ENCODE measurements at places on chromosomes 3 and 15. TPM values are rescaled to one million over a fixed set of nuclear protein-coding genes. Genes with fewer than 3 reads are reported as not detected.
A peak's percentile ranks its signal among the peaks of the same experiment; 100 is the strongest.

PPM1L gene
- total RNA-seq, result 12.1 TPM

BMF gene
- 98.9 TPM for total RNA-seq

BFSP2 gene
- total RNA-seq, result not detected

SENP5 gene
- total RNA-seq, result 46.5 TPM

DNA sequence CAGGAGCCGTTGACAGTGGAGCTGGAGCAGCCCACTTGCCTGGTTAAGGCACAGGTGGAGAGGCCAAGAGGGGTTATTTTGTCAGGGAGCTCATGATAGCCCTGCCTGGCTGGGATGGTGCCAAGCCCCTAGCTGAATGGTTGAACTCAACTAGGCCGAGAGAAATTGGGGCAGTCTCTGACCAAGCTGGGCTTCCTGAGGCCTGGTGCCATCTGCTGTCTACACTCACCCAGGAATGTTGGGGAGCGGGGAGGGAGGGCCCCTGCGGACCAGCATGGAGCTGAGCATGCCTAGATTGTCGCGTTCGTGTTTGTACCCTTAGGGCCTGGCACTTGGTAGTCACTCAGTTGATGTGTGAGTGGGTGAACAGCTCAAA is 1.2 kb downstream of the BRPF1 start:
- no peaks in the 10 kb centered on the region for H3K27me3 ChIP-seq
- peak overlapping the region; percentile 94 for H3K4me3 ChIP-seq
- H3K4me1 ChIP-seq, result peaks cover 23% of the 10 kb centered on the region

- no peak overlapping the region for H3K27ac ChIP-seq
- no peak overlapping the region for H3K4me3 ChIP-seq
- DNase-seq, result peak; percentile 42
- peaks cover 17% of the 10 kb centered on the region for H3K4me1 ChIP-seq
- H3K36me3 ChIP-seq, result no peaks in the 10 kb centered on the region
- H3K27me3 ChIP-seq, result peaks cover 6% of the 10 kb centered on the region
Measured at GRCh38 chr3:46860017-46860809, 3.0 kb downstream of the MYL3 start.

DNA sequence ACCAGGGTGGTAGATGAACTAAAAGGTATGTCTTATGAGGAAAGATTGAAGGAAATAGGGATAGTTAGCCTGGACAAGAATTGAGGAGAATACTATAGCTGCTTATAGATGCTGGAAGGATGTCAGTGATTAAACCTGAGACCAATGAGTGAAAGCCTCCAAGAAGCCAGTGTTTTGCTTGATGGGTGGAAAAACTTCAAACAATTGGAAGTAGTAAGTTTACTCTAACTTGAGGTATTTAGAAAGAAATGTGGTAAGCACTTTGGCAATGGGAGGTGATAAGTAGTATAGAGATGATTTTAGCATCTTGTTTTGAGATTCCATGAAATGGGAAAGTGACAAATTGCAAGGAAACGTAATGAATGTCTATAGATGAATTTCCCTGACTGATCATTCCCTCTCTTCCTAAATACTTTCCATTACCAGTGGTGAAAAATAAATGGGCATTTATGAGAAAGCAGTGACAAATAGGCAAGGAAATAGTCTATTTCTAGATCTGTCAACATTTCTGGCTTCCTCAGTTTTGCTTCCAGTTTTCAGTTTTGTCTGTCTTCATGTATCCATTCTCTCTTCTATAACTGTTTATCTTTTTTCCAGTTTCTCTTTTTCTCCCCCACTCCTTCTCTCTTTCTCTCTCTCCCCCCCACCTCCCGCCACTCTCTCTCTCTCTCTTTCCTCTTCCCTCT is 19.2 kb downstream of the SLC15A2 start:
- H3K4me1 ChIP-seq, result peaks cover 30% of the 10 kb centered on the region
- no peak overlapping the region for H3K27ac ChIP-seq
- no peak overlapping the region for H3K4me3 ChIP-seq
- H3K36me3 ChIP-seq, result peaks cover 2% of the 10 kb centered on the region
- no peak for DNase-seq

GRCh38 chr3:130737622-130738021 is 9.0 kb downstream of the PIK3R4 start:
- DNase-seq, result no peak
- H3K4me1 ChIP-seq, result peaks cover 13% of the 10 kb centered on the region
- no peaks in the 10 kb centered on the region for H3K27me3 ChIP-seq
- H3K36me3 ChIP-seq, result peaks cover 42% of the 10 kb centered on the region

DNA sequence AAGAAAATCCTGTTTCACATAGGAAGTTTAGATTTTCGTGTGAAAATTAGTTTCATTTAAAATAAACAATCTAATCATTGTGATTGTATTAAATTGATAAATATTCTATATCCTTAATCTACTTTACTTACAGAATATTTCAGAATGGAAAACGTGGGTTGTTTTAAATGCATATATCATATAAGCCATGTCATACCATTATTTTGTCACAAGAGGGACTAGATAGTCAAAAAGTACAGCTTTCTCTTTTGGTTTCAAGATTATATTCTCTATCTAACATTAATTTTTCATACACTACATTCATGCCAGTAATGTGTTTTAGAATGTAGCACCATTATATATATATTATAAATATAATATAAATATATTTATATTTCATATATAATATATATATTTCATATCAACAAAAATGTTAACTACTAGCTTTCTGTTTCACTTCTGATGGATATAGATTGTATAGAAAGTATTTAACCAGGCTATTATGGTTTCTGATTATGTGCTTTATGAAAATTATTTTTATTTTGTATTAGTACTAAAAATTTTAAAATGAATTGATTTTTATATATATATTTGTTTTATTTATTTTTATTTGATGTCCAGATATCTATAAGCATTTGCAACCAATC is 45.3 kb downstream of the OSTN start:
- H3K4me3 ChIP-seq, result no peak overlapping the region
- no peak for DNase-seq
- peaks cover 4% of the 10 kb centered on the region for H3K4me1 ChIP-seq

DNA sequence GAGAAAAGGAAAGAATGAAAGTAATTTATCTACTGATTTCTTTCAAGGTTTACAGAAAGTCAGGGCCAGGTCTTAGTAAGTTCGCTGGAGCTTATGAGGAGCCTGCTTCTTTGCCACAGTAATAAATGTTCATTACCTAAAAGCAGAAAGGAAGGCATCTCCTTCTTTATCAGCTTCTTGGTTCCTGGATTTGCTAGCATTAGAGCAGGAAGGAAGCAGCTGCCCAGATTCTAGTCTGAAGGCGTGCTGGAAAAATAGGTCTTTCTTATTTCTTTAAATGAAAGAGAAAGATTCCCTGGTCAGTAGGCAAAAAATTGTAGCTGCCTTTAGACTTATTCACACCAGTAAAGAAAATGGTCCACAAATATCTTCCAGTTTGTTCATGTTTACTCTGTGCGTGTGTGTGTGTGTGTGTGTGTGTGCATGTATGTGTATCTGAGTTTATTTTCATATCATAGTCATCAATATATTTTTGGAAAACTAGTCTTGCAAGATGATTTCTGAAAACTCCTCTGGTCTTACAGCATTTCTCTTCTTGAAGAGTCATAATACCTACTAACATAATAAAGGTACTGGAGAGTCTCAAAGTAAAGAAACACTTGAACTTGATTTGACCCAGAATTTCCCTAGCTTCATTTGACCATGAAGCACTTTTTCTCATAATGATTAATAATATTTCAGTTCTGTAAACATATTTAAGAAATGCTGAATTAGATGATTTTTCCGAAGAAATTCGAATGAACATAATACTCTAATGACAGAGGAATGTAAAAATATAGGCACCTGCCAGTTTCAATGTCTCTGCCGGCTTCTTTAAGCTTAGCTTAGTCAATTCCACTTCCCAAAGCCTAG is 255.3 kb upstream of the ZPLD1 start:
- H3K27me3 ChIP-seq, result no peaks in the 10 kb centered on the region
- peak overlapping the region; percentile 44 for H3K4me3 ChIP-seq
- no peak for DNase-seq
- H3K27ac ChIP-seq, result no peak overlapping the region

DNA sequence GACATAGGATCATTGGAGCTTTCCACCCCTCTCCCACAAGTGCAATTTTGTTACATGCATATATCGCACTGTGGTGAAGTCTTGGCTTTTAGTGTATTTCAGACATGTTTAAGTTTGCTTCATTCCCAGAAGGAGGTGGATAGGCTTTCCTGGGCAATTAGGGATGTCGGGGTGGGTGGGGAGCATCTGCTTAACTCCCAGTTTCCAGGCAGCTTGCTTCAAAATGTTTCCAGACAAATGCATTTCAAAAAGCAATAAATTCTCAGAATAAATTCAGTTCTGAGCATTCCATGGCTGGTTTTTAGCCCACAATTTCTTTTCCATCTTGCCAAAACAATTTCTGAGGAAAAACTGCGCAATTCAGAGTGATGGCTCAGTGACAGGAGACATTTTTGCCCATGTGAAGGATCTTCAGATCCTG is 227.7 kb upstream of the ZPLD1 start:
- no peak overlapping the region for H3K4me3 ChIP-seq
- no peak overlapping the region for H3K27ac ChIP-seq
- no peak for DNase-seq
- H3K4me1 ChIP-seq, result peaks cover 8% of the 10 kb centered on the region
- H3K36me3 ChIP-seq, result peaks cover 8% of the 10 kb centered on the region

GRCh38 chr3:190716961-190717360 is 145.5 kb downstream of the GMNC start:
- H3K4me3 ChIP-seq, result no peak overlapping the region
- no peak overlapping the region for H3K27ac ChIP-seq
- H3K36me3 ChIP-seq, result no peaks in the 10 kb centered on the region
- H3K4me1 ChIP-seq, result peaks cover 19% of the 10 kb centered on the region

GRCh38 chr3:149638228-149639092 is 19.4 kb downstream of the WWTR1 start:
- peaks cover 69% of the 10 kb centered on the region for H3K4me1 ChIP-seq
- peak; percentile 43 for DNase-seq
- H3K4me3 ChIP-seq, result peak overlapping the region; percentile 39

DNA sequence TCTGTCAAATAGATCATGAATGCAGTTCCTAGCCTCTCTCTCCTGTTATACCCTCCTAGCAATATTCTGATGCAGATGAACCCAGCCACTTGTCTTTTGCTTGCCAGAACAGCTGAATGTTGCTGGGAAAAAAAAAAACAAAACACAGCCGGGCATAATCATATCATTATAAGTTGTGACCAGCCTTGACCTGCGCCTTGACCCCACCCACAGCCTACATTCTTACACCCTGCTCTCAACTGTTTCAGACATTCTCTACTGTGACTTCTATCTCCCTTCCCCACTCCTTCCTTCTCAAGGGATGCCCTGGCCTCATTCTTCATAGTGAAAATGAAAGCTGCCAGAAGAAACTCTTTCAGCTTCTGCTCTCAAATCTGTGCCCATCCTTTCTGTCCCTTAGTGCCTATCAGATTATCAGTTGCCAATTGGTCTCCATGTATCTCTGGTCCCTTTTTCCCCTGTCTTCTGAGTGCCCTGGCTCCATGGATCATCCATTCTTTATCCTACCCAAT is 389.1 kb upstream of the TPRG1 start:
- H3K36me3 ChIP-seq, result peaks cover 6% of the 10 kb centered on the region
- DNase-seq, result no peak
- no peak overlapping the region for H3K4me3 ChIP-seq
- H3K27ac ChIP-seq, result no peak overlapping the region

DNA sequence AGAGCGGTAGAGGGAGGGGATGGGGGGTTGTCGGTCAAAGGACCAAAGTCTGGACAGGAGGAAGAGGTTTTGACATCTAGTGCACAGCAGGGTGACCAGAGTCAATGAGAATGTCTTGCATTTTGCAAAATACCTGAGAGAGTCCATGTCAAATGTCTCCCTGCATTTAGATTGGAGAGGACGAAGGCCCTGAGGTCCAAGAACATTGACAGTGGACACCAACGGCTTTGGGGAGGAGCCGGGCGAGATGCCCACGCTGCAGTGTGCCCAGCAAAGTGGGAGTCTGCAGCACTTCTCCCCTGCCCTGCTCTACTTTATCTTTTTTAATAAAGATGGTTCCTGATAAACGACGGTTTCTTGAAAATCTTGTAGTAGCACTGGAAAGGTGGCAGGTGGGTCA is 67.4 kb upstream of the TAMM41 start:
- no peaks in the 10 kb centered on the region for H3K4me1 ChIP-seq
- H3K27me3 ChIP-seq, result peaks cover 37% of the 10 kb centered on the region
- no peaks in the 10 kb centered on the region for H3K36me3 ChIP-seq
- no peak overlapping the region for H3K4me3 ChIP-seq
- no peak overlapping the region for H3K27ac ChIP-seq

- H3K4me3 ChIP-seq, result no peak overlapping the region
- peaks cover under 1% of the 10 kb centered on the region for H3K36me3 ChIP-seq
- DNase-seq, result no peak
- H3K27ac ChIP-seq, result no peak overlapping the region
Measured at GRCh38 chr3:159928071-159928491, 60.6 kb upstream of the IL12A start.

GRCh38 chr3:198071602-198072287 is 111.7 kb downstream of the LMLN start:
- H3K27ac ChIP-seq, result no peak overlapping the region
- no peak for DNase-seq
- no peak overlapping the region for H3K4me3 ChIP-seq
- no peaks in the 10 kb centered on the region for H3K4me1 ChIP-seq
- no peaks in the 10 kb centered on the region for H3K36me3 ChIP-seq
- H3K27me3 ChIP-seq, result peaks cover 73% of the 10 kb centered on the region

- peaks cover 12% of the 10 kb centered on the region for H3K4me1 ChIP-seq
- no peak overlapping the region for H3K4me3 ChIP-seq
- DNase-seq, result no peak
- no peaks in the 10 kb centered on the region for H3K27me3 ChIP-seq
Measured at GRCh38 chr3:99542767-99543518, 95.5 kb upstream of the COL8A1 start.

DNA sequence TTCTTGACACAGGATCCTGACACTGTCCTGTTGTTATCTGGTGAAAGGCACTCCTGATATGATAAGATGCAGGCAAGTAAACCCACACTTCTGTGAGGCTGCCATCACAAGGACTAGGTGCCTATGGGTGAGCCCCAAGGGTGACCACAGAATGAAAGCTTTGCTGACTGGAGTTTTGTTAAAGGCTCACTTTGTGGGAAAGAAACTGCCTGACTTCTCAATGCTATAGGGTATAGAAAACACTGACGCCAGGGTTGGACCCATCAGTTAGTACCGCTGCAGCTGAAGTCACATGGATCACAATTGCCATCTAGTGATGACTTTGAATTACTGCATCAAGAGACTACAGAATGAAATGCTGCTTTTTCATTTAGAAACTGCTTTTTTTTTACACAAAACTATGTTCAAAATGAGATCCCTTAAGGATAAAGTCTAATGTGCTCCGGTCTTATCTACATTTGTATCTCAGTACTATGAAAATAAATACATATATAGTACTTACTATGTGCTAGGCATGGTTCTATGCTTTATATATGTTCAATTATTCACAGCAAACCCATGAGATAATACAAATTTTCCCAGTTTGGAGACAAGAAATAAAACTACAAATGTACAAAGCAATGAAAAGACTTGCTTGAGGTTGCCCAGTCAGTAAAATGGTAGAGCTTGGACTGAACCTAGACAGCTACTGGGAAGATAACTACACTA is 64.2 kb upstream of the CMSS1 start:
- no peak overlapping the region for H3K27ac ChIP-seq
- no peak for DNase-seq
- no peak overlapping the region for H3K4me3 ChIP-seq
